ENCODE measurements at places on chromosomes 5 and 9.

- no peak for DNase-seq
Measured at GRCh38 chr9:128643519-128644300, 12.9 kb downstream of the DYNC2I2 start.

DNA sequence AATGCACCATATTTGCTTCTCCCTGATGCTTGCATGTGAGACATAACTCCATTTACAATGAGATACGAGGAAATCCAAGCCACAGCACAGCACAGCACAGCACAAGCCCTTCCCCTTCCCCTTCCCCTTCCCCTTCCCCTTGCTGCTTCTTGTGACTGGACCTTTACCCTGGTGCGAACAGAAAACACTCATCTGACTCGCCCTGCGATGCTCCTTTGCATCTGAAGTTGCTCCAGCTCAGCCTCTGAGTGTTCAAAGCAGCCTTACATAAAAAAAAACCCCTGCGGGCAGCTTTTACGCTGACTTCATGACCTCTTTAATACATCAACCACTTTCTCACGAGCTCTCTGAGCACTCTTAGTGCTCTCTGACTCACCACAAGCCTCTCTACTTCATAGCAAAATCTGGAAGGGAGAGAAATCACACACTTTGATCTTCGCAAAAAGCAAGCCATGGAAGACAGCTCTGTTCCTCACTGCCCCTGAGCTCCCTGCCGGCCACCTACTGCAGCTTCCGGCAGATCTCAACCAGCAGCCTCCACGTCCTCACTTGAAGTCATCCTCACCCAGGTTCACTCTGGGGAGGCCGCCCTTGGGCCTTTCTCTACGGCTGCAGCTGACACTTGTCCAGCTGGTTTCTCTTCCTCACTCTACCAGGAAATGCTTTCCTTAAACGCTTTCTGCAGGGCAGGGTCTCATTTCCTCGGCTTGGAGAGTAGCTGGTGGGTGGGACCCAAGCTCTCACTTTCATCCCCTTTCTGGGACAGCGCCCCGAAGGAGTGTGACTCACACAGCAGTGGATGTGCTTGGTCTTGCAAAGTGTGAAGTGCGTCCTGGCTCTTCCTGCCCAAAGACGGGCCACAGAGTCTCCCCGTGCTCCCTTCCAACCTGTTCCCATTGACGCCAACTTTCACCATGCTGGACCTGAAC is 5.3 kb downstream of the SLC34A1 start:
- no peak for DNase-seq

DNA sequence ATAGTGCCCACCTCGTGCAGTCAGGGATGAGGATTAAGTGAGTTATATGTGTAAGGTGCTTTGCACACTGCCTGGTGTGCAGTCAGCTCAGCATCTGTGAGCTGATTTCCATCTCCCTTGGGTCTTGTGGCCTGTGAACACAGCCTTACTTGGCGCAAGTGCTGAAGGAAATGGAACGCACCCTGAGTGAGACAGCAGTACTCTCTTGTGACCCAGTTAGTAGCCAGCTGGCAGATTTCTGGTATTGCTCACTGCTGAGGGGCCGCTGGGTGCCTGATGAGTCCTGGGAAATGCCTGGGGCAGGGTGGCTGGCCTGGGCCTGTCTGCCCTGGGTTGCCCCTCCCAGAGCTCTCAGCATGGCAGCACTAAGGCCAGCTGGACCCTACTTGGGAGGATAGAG is 90.9 kb upstream of the BOD1 start:
- no peak for DNase-seq

GRCh38 chr9:76289042-76289441 is 105.2 kb downstream of the RFK start:
- no peak for DNase-seq

DNA sequence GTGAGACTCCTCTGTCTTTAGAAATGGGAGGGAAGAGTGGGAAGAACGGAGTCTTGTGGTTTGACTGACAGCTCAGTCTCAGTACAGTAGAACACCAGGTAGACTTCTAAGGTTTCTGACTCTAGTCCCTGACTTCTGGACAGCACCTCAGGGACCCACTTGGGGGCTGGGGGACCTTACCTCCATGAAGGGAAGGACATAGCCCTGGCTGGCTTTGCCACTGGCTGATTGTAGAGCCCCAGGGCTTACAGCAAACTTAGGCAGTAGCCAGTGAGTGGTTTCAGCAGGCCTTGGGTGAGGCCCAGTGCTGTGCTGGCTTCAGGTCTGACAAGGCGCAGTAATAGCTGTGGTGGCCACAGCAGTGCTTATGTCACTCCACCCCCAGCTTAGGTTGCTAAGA is 290.0 kb upstream of the PRR16 start:
- DNase-seq, result no peak

- DNase-seq, result no peak
Measured at GRCh38 chr5:82167372-82167935, 110.7 kb downstream of the RPS23 start.

DNA sequence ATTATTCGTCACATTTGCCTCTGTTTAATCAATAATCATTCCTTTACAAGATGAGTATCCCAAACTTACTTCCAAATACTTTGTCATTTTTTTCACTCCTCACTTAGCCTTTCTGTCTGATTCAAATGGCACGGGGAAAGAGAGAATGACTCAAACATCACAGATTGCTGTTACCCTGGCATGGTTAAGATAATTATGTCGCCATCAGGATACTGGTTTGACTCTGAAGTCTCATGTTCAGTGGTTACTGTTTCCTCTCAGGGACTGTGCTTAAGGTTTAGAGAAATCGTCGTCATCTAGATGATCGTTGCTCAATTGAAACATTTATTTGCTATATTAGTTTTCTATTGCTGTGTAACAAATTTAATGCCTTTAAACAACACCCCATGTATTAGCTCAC is 45.2 kb upstream of the RAD23B start:
- no peak for DNase-seq

DNA sequence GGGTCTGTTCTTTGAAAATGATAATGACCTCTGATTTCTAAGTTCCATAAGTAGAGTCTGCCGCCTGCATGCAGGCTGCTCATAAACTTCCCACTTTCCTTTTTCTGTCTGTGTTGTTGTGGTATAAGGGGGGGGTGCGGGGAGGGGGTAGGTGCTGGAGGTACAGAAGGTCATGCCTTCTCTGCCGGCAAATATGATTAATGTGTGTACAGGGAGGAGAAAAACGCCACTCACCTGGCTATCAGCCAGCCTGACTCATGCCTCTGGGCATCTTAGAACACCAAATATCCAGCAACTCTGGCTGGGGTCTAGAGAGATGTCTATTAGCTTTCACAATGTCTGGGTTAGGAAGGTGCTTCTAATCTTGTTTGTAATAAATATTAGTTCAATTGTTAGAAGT is 128.3 kb downstream of the EFNA5 start:
- DNase-seq, result no peak

GRCh38 chr5:132496631-132497487 is 6.3 kb upstream of the IRF1 start:
- no peak for DNase-seq

GRCh38 chr9:98391867-98392266 is 136.4 kb upstream of the TBC1D2 start:
- DNase-seq, result no peak

- no peak for DNase-seq
Measured at GRCh38 chr5:179568721-179569120, 18.4 kb downstream of the RUFY1 start.

DNA sequence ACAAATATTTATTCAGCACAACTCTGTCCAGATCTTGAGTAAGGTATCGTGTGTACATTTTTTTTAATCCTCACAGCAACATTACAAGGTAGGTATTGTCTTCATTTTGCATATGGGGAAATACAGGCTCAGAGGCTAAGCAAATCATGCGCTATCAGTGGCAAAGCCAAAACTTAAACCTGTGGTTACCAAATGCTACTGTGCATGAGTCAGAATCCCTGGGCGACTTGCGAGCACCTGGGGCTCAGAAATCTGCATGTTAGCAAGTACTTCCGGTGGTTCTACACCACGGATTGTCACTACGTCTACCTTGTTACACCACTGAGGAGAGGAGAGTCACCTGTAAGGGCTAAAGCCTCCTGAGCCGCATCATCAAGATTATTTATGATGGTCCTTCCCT is 21.3 kb downstream of the C5orf58 start:
- DNase-seq, result no peak

GRCh38 chr5:140295414-140295813 is 7.5 kb downstream of the PFDN1 start:
- DNase-seq, result no peak

DNA sequence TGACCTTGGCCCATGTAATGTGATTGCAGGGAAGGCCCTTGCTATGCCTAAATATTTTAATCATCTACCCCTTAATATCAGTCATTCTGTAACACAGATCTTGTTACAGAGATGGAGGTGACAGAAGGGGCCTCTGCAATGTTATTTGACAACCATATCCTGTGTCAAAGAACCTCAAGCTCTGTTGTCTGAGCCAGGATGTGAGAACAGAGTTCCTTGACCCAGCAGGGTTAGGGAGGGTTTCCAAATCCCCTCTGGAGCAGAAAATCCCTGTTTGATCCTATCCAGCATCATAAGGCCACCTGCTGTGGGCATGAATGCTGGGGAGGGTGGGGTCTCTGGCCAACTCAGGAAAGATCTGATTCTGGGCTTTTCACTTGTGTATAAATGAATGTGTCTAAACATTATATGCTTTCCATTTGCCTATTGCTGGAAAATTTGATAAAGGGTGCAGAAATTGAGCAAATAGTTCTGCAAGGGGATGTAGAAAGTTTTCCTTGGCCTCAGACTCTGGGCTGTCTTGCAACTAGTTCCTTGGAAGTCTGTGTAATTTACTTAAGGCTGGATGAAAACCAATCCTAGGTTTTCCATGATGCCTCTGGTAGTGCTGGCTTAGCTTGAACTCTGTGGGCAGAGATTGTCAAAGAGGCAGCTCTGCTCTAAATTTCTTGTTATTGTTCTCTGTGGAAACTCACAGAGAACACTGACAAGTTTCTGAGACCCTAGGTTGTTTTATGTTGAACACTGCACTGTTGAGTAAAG is 71.0 kb downstream of the PGM5 start:
- DNase-seq, result no peak

GRCh38 chr5:68216245-68217046 is 890 bp downstream of the PIK3R1 start:
- peak; percentile 34 for DNase-seq

GRCh38 chr9:88143179-88143578 is 4.9 kb upstream of the SPATA31C2 start:
- DNase-seq, result no peak

GRCh38 chr5:141882594-141883183 is 4.5 kb upstream of the PCDH1 start:
- DNase-seq, result no peak
